Activated naive CD8-positive, alpha-beta T cell treated with anti-CD3 and anti-CD28 coated beads, Interleukin-2, amount 10 ng/mL, durations not matched to agents 7 days and 5 days (primary cell): ENCODE measurements at places on chromosomes 4 and X.

DNA sequence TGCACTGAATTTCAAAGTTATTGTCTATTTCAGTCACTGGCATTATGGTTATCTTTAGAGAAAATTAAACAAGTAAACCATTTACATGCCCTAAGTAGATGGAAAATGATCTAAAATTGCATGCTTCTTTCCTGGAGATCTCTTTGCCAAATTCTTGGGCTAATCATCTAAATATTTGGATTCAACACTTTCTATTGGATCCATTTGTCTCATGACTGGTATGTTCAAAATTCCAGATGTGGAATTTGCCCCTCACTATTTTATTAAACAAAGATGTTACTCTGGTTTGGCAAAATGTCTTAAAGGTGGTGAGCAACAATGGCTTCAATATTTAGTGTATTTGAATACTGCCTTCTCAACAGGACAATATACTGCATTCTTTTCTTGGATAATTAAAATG lies 147.5 kb upstream of the CASK start:
- peaks cover 7% of the 10 kb centered on the region for H3K4me1 ChIP-seq
- no peak overlapping the region for H3K4me3 ChIP-seq
- H3K27me3 ChIP-seq = no peaks in the 10 kb centered on the region
- no peak for DNase-seq
- H3K27ac ChIP-seq = no peak overlapping the region

- no peaks in the 10 kb centered on the region for H3K4me1 ChIP-seq
- H3K27ac ChIP-seq = no peak overlapping the region
- no peak for DNase-seq
- H3K36me3 ChIP-seq = no peaks in the 10 kb centered on the region
Observed at GRCh38 chrX:44828008-44828605, 15.7 kb upstream of the DUSP21 start.

- H3K27me3 ChIP-seq = no peaks in the 10 kb centered on the region
- H3K4me3 ChIP-seq = no peak overlapping the region
- H3K4me1 ChIP-seq = peaks cover 15% of the 10 kb centered on the region
- H3K27ac ChIP-seq = no peak overlapping the region
- no peak for DNase-seq
- peaks cover 26% of the 10 kb centered on the region for H3K36me3 ChIP-seq
Observed at GRCh38 chr4:145154573-145154972, 25.8 kb downstream of the OTUD4 start.

- H3K27me3 ChIP-seq = no peaks in the 10 kb centered on the region
- DNase-seq = no peak
- no peak overlapping the region for H3K4me3 ChIP-seq
Observed at GRCh38 chr4:184805462-184806228, 20.1 kb downstream of the ACSL1 start.

GRCh38 chrX:72095370-72095769 lies 36.3 kb downstream of the RTL5 start:
- no peak overlapping the region for H3K27ac ChIP-seq
- no peak for DNase-seq
- peaks cover 53% of the 10 kb centered on the region for H3K27me3 ChIP-seq
- H3K4me3 ChIP-seq = no peak overlapping the region
- no peaks in the 10 kb centered on the region for H3K36me3 ChIP-seq
- peaks cover 8% of the 10 kb centered on the region for H3K4me1 ChIP-seq

GRCh38 chr4:17324386-17324830 lies 187.5 kb downstream of the QDPR start:
- no peak for DNase-seq
- no peaks in the 10 kb centered on the region for H3K27me3 ChIP-seq
- no peaks in the 10 kb centered on the region for H3K36me3 ChIP-seq
- peak overlapping the region; percentile 8 for H3K27ac ChIP-seq

DNA sequence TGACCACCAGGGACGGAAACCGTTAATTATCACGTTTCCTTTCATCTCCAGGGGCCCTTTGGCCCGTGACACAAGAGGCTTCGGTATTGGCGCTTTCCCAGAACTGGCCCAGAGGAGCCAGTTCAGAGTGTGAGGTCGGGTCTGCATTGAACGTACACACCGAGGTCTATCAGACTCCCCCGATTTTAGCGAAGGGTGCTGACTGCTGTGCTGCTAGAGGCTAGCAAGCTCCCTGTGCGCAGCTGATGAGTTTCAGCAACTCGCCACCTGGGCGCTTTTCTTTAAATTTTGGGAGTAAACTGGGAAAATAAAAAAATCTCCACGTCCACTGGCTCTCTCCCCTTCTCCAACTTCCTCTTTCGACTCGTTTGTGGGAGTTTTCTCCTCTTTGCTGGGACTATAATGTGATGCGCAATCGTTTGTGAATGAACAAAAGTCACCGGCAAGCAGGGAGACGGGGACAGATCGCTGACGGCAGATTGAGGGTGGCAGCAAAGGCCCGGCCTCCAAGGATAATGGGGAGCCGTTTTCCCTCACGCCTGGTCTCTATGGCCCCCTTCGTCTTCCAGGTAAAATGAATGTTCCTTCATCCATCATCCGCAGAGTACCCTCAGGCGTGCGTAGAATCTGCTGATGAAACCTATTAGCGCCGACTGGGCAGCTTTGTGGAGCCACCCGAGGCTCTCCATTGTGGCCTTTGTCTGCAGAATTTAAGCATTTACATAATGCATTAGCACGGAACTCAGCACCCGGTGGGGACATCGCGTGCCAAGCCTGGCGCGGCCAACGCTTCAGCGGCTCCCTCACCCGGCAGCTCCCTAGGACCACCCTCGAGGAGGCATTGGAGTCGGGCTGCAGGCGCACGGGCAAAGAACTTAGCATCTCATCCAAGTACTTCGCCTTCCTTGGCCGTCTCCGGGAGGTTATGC lies 1.6 kb upstream of the LRAT start:
- peaks cover 10% of the 10 kb centered on the region for H3K4me1 ChIP-seq
- H3K27ac ChIP-seq = no peak overlapping the region
- peaks cover 72% of the 10 kb centered on the region for H3K27me3 ChIP-seq
- H3K36me3 ChIP-seq = no peaks in the 10 kb centered on the region
